ENCODE measurements at places on chromosomes 1 and 21.

DNA sequence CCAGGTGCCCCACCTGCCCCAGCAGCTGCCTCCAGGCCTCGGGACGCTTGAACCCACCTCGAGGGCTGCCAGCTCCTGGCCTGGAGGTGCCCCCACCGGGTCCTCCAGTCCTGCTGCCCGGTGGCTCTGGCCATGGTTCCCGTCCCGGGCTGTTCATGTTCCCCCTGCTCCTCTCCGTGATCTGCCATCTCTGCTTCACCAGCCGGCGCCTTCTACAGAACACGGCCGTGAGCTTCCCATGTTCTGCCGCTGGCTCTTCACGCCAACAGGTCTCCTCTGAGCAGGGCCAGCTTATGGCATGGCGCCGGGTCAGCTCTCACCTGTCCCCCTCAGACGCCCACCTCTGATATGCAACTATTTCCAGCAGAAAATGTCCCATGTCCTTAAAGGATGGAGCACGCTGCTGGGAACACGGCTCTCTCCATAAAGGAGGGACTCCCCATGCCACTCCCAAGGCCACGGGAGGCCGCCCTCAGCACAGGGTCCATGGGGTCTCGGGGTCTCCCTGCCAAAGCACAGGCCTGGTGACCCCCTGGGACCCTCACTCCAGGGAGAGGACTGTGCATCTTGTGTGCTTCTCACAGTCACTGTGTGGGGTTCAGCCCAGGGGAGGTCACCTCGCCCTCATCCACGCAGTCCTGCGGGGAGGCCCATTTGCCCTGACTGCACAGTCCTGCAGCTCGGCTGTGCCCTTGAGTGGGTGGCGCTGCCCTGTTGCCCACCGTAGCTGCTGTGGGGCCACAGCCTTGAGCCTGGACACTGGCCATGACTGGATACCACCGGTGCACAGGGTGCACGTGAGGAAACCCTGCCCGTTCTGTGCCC lies 36.7 kb downstream of the COL18A1 start:
- DNase-seq = no peak

GRCh38 chr1:1597275-1597930 lies 2.5 kb downstream of the FNDC10 start:
- no peak for DNase-seq

DNA sequence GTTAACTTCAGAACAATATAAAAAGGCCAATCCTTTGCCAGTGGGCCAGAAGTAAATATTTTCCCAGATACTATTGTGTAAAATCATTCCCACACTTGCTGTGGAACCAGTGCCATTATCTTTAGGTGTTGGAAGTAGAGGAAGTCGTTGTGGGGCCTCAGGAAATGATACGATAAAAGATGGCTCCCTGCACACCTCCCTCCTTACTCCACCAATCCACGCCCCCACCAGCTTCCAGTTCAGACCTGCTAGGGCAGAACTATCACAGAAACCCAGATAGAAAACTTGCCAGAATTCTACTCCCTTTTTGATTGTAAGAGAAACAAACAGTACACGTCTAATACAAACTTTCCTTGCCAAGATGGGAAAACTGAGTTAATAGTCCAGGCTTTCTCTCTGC lies 173.0 kb upstream of the FMN2 start:
- no peak for DNase-seq

- peak; percentile 58 for DNase-seq
Measured at GRCh38 chr1:100009458-100009857, 39.7 kb downstream of the SLC35A3 start.

DNA sequence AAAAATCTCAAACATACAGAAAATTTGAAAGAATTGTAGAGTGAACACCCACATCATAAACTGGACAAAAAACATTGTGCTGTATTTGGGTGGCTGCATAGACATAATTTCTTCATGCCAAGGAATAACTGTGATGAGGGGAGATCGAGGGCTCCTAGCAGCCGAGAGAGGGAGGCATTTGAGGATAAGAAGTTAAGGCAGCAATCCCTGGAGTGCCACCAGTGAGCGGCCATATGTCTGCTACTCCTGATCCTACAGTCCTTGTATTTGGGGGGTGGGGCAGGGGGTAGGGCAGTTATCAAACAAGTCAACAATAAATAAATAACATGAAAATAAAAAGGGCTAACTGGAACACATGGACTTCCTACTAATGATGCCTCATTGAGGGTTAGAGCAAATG lies 54.5 kb downstream of the ATP5PO start:
- DNase-seq = no peak

- DNase-seq = no peak
Measured at GRCh38 chr1:248861616-248862015, 2.7 kb upstream of the ZNF692 start.

DNA sequence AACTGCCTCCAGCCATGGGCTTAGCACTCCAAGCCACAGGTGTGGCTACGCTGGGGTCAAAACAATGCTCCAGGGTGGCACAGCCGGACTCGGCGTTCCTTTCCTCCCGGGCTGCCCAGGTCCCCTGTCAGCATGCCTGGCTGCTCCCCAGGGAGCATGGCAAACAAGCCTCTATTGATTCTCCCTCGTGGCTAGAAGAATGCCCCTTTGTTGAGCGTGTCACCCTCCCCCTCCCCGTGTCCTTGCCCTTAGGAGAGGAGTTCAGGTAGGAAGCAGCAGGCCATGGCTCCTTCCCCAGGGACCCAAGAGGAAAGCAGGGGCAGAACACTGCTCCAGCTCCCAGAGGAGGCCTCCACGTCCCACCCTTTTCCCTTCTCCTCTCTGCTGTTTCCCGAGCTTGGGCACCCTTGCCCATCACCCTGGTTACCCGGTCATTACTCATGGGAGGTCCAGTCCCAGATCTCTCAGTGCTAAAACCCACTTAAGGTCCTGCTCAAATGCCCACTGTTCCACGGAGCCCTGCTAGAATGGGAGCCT lies 57.4 kb upstream of the CITED4 start:
- no peak for DNase-seq

DNA sequence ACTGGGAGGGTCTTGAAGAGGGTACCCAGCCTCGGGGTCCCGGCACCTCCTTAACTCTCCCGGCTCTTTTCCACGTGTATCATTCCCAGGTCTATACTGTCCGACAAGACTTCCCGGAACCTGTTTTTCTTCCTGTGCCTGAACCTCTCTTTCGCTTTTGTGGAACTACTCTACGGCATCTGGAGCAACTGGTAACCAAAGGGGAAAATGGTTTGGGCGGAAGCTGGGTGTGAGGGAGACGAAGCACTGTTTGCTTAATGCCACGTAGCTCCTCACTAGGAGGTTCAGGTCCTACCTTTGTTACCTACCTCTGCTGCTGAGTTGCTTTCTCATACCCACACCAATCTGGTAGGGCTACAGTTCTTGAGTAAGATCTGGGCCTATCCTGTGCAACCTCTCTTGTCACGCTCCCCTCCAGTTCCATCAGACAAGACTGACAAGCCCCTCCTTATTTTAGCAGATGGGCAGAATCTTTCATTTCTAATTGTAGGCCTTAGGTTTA lies 642 bp downstream of the SLC30A7 start:
- peak; percentile 60 for DNase-seq

GRCh38 chr1:182120411-182121258 lies 59.1 kb upstream of the ZNF648 start:
- peak; percentile 82 for DNase-seq

DNA sequence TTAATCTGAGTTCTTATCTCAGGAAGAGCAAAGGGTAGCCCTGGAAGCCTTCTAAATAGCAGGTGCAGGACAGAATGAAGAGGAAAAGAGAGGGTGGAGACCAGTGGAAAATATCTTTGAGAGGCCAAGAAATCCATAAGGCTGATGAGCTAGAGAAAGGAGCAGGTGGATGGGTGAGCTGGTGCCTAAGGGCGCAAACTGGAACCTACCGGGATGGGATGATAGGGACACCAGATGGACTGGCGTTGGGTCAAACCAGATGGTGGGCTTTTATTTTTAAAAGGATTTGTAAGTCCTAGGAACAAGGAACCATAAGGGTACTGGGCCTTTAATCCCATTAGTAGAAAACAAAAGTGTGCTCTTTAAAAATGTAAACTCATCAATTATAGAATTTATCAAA lies 59.7 kb downstream of the RGL1 start:
- no peak for DNase-seq

DNA sequence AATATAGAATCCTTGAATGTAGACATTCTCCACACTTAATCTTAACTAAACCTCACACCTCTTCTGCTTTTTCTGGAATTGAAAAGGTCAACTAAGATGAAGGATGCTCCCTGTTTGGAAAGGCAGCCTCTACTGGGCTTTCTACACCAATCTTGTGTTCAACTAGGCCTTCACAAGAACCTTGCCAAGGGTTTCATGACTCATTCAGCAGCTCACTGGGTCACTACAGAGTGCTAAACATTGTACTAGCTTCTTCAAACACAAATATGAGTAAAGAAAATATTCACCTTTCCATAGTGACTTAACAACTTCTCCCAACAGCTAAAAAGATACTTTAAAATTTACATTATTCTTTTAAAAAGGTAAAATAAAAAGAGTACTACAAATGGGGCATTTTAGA lies 135.3 kb upstream of the PRMT6 start:
- peak; percentile 45 for DNase-seq

DNA sequence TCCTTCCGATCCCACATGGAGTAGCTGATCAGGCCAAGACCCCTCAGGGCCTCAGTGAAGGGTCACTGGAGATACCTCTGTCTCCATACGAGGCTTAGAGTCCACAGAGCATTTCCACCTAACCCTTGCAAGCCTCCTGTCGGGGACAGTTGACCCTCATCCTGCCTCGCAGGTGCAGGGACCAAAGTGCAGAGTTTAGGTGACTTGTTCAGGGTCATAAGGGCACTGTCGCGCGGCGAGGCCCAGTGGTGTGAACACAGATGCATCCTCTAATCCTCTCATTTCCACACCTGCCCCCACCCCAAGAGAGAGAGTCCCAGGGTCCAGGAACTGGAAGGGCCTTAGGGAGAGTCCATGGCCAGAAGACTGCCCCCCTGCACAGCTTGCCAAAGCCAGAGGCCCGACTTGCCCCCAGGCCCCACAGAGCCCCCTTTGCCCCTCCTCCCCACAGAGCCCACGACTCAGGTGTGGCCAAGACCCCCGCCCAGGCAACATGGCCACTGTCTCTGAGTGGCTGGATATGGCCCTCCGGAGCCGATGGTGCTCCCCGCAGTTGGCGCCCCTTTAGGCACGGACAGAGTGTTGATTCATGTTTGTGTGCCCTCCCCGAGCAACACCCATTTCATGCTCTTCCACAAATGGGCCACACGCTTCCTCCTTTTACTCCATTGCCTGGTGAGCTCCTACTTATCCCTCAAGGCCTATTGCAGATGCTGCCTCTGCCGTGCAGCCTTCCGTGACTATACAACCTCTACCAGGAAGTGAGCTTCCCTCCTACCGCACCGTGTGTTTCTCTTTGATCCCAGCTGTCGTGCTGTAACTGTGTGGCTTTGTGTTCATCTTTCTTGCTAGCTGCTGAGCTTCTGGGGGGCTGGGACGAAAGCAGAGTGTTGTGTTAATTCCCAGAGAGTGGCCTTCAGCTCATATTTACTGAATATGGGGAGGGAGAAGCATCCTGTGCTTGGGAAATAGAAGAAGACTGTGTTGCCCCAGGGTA lies 1.7 kb downstream of the TRPM2 start:
- no peak for DNase-seq

DNA sequence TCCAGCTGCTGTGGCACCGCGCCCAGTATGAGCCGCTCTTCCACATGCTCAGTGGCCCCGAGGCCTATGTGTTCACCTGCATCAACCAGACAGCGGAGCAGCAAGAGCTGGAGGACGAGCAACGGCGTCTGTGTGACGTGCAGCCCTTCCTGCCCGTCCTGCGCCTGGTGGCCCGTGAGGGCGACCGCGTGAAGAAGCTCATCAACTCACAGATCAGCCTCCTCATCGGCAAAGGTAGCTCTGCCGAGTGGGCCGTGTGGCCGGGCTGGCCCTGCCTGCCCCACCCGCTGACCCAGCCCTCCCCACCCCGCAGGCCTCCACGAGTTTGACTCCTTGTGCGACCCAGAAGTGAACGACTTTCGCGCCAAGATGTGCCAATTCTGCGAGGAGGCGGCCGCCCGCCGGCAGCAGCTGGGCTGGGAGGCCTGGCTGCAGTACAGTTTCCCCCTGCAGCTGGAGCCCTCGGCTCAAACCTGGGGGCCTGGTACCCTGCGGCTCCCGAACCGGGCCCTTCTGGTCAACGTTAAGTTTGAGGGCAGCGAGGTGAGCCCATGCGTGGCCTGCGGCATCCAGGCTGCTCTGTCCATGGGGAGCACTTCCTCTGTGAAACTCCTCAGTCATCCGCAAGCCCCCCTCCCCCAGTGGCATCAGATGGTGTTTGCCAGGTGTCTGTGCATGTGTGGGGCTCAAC lies 64.2 kb downstream of the PIK3CD start:
- no peak for DNase-seq

GRCh38 chr21:28833609-28834008 lies 159.1 kb downstream of the LTN1 start:
- DNase-seq = no peak

DNA sequence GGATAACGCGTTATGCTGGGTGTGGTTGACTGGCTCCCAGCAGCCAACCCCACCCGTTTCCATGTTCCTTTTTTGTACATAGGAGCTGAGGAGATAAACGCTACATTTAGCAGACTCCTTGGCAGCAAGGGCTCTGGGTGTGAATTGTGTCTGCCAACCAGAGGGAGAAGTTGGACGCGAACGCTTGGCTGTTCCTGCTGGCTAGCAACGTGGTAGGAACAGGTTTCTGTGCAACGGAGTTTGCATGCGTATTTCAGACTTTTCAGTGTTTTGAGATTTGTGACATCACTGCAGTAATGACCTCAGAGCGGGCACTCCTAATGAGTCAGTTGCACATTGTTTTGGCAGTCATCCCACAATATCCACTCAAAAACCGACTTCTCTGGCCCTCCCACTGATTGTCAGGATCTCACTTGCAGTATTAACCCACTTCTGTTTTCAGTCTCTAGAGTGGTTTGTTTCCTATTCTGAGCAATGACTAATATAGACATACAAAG lies 98.7 kb upstream of the RGS1 start:
- DNase-seq = peak; percentile 93

GRCh38 chr1:228927421-228927820 lies 192.1 kb downstream of the RHOU start:
- DNase-seq = no peak

DNA sequence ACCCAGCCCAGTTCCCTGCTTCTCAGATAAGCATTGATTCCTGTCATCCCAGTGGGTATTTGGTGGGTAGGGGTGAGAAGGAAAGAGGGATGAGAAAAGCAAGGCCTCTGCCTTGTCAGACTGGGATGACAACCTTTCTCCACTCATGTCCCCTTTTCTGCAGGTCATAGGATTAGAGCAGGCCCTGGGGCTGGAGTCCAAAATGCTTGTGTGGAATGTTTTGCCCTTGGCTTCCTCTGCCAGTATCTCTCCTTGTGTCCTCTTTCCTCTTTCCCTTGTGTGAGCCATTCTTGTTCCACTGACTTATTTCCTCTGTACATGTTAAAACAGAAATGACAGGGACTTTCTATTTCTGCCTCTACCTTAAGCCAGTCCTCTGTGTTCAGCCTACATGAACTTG lies 4.1 kb downstream of the ATP2B4 start:
- no peak for DNase-seq

- no peak for DNase-seq
Measured at GRCh38 chr1:21289700-21290545, at the start of gene ECE1. Gene ECE1, minus strand, starts transcription at chr1:21290463. Its CDS starts 49 bp downstream, at chr1:21290414.

Measured in fibroblast of mammary gland (primary cell).